ENCODE measurements at places on chromosomes 6 and 20.

DNA sequence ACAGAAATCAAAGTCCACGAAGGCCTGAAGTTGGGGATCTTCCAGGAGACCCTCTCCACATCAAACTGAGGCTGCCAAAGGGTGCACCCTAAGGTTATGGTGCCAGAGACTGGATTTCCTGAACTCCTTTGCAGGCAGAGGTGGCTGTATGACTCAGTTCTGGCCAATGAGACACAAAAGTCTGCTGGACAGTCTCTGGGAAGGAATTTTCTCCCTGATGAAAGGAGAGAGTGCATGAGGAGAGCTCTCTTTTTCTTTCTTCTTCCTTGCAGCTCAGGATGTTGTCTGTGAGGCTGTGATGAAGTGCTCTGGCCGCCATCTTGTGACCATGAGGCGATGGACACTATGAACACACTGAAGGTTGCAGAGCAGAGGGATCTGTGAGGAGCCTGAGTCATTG is 85.2 kb downstream of the MDGA1 start:
- DNase-seq = no peak

GRCh38 chr20:49119988-49120387 is 68.1 kb downstream of the STAU1 start:
- DNase-seq = no peak

DNA sequence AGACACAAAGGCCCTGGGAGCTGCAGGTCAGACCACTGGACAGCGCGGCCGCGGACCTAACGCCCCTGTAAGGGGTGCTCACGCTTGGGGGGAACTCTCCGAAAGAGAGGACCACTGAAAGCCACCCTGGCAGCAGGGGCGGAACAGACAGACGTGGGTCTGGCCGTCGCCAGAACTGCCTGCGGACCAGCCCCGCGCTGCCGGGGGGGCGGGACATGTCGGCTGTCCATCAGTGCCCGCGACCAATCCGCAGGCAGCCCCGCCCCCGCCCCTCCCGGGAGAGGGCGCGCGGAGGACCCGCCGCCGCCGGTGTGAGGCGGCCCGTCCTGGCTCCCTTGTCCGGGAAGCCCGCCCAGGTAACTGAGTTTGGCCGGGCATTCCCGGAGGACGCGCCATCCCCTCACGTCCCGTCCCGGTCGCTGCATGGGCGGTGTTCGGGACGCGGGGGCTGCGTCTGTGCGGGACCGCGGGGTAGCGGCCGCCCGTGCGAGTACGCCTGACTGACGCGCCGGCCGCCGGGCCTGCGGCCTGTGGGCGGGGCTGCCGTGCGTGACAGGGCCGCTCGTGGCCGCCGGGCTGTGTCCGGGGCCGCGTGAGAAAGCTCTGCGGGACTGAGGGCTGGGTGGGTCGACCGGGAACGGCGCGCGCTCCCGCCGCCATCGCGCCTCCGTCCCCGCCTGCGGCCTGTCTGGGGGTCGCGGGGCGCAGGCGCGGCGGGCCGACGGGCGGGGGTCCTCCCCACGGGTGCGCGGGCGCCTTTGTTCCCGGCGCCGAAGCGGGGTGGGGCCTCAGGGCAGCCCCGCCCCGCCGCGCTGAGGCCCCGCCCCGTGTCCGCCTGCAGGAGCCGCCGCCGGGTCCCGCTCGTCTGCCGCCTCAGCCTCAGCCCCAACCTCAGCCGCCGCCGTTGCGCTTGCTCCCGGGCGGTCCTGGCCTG is at the start of gene PLCG1:
Gene PLCG1 (plus strand): TSS at position 864 of the 934 bp plus-strand sequence. CDS start 99 bp downstream, outside the sequence.
- peak; percentile 78 for DNase-seq

DNA sequence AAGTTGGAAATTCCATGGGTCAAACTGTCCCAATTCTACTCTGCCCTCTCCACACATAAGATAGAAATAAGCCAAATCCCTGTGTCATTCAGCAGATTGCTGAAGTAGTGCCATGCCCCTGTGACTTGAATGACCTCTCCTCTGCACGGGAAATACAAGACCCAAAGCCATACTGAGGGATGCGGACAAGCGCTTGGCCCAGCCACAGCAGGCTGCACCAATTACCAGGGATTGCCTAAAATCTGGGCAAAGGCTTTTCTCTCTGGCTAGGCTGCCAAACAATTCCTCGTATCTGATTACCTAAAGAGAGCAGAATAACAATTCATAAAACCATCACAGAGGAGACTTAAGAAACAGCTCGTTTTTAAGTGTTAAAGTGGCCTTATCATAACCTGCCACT is 421.8 kb upstream of the JARID2 start:
- no peak for DNase-seq

DNA sequence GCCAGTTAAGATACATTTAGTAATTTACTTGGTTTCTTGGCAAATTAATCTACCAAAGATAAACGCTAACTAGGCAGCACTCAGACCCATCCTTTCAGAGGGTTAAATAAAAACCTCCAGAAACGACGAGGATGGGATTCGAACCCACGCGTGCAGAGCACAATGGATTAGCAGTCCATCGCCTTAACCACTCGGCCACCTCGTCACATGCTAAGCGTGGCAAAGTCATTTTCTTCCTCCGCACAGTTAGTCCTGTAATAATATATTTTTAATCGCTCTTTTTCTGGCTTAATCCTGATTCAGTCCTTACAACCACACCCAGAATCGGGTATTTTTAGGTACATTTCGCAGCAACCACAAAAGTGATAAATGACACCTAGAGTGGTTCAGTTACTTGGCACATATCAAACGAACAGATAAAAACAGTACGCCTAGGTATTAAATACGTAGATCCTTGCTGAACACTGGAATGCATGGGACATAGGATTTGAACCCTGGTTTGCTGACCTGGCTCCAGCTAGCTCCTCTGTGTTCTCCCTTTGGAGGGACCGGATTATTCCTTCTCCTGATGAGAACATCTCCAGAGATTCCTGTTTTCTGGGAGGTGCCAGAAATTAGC is 71.6 kb downstream of the GPX5 start:
- DNase-seq = no peak

DNA sequence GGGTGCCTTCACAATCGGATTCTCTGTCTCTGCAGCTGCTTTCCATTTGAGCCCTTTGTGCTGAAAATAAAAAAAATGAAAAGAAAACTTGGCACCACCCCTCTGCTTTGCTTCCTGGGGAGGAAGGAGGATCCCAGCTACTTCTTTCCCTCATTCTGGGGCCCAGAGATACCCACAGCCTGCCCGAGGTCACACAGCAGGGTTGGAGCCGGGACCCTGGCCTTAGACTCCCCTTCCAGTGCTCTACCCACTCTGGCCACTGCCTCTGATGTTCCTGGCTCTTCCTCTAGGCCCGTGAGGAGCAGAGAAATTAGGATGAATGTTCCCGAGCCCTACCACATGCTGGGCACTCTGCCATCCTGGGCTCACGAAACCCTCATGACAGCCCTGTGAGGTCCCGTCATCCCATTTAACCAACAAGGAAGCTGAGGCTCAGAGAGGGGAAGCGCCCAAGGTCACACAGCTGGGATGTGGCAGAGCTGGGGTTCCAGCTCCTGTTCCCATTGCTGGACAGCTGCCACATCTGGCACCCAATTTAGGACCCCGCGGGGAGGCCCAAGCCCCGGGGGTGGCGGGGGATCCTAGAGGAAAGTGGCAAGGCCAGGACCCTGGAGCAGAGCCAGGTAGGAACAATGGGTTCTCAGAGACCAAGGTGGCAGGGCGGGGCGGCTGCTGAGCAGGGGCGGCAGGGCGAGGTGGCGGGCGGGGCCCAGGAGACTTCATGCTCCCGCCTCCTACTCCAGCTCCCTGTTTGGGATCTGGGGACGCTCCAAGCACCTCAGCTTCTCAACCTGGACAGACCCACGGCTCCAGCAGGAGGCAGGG is 76.6 kb downstream of the CEBPB start:
- DNase-seq = no peak

DNA sequence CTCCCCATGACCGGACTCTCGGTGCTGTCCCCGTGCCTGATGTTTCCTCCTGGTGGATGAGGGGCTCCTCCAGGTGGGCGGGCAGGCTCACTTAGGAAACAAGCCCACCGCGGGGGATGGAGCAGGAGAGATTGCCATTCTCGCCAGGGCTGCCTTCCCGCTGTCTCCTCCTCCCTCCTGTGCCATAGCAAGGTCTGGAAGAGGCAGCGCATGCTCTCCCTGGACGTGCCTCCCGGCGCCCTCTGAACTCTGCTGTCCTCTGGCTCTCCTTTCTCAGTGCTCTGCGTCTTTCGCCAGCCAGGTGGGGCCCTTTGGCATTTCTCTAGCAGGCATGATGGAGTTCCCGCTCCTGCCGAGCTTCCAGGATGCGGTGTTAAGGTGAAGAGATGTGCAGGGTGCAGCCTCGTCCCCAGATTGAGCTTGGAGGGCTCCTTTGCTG is 17.4 kb upstream of the NPEPL1 start:
- DNase-seq = no peak

GRCh38 chr20:49503176-49503575 is 20.7 kb upstream of the KCNB1 start:
- DNase-seq = no peak

DNA sequence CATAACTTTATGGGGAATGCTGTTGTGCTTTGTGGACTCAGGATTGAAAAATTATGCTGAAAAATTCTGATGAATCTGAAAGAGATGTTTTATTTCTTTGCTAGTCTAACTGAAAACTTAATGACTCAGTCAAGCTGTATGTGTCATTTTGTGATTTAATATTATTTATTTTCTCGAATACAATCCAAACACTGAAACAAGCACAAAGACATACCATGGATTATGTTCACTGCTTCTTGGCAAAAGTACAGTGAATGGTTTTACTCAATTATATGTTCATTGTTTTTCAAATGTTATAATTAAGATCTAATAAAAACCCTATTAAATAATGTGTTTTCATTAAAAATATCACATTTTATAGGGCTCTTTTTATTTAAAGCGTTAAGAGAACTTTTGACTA is 330.6 kb upstream of the EPHA7 start:
- no peak for DNase-seq

DNA sequence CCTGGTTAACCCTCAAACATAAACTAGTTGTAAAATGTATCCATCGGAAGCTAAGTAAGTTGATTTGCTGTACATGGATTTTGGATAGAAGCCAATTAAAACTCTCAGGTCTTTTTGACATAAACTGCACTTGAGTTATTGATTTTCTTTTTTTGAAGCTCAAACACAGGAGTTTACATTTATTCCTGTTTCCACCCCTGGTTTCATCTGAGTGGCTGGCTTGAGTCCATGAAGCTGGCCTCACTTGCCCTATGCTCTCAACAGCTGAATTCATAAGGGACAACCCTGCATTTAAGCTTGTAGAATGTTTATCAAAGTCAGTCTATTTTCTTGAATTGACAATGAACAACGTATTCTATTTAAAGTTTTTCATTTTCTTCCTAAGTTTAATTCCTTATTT is 58.1 kb upstream of the PLEKHG1 start:
- DNase-seq = no peak

GRCh38 chr6:169783971-169784820 is 32.8 kb downstream of the ERMARD start:
- DNase-seq = no peak

GRCh38 chr20:11929947-11930346 is 12.3 kb downstream of the BTBD3 start:
- no peak for DNase-seq

GRCh38 chr6:47179286-47179685 is 130.4 kb downstream of the TNFRSF21 start:
- DNase-seq = no peak

DNA sequence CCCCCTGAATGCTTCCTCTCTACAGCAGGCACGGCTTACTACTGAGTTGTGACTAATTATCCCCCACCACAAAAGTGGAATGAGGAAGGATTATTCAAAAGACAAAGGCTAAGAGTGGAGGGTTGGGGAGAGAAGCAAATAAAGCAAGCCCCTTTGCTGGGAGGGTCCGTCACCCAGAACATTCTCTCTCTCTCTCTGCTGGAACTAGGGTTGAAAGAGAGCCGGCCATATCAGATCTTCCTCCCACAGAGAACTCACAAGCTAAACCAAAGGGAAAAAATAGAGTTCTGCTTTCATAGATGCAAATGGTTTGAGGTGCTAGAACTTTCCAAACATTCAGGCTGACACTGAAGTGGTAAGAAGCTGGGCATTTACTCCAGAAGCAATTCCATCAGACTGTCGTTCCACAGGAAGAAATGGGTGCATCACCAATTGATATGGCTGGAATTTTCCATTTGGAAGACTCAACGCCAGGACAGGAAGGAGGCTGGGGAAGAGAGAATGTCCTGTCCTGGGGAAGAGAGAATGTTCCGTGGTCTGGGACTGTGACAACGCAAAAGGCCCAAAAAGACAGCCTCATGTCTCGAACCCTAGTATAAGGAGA is 7.9 kb downstream of the ZMYND8 start:
- no peak for DNase-seq

- no peak for DNase-seq
Measured at GRCh38 chr6:273551-274058, 18.7 kb upstream of the DUSP22 start.

DNA sequence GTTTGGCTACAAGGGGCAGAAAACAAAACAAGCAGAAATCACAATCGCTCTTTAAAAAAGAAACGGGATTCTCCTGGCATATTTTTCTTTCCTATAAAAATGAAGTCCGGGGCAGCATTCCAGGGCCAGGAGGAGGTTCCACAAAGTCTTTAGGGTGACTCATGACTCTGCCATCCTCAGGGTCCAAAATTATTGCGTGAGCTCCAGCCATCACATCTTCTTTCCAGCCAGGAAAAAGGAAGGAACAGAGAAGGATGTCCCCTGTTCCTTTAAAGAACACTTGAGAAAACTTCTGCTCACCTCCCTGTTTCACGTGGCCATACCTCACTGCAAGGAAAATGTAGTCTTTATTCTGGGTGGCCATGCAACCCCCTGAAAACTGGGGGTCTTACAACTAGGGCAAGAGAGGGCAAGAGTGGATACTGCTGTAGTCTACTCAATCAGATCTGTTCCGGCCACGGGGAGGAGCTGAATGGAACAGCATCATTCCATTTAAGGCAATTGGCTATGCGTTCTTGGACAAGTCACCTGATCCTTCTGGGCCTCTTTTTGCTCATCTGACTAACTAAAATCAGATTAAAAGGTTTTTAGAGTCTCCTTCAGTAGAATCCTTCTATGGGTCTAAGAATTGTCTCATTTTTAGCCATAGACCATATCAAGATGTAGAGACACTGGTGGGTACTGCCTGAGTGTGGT is 49.4 kb downstream of the CTCFL start:
- no peak for DNase-seq

GRCh38 chr6:47168180-47168579 is 126.0 kb upstream of the ADGRF1 start:
- no peak for DNase-seq

- DNase-seq = no peak
Measured at GRCh38 chr6:168602576-168602975, 161.6 kb downstream of the SMOC2 start.

GRCh38 chr6:113299531-113299930 is 557.6 kb upstream of the MARCKS start:
- no peak for DNase-seq
